ENCODE measurements at places on chromosomes 2 and 18.

GRCh38 chr2:144151851-144152250 is 368.1 kb downstream of the ZEB2 start:
- no peak for DNase-seq

DNA sequence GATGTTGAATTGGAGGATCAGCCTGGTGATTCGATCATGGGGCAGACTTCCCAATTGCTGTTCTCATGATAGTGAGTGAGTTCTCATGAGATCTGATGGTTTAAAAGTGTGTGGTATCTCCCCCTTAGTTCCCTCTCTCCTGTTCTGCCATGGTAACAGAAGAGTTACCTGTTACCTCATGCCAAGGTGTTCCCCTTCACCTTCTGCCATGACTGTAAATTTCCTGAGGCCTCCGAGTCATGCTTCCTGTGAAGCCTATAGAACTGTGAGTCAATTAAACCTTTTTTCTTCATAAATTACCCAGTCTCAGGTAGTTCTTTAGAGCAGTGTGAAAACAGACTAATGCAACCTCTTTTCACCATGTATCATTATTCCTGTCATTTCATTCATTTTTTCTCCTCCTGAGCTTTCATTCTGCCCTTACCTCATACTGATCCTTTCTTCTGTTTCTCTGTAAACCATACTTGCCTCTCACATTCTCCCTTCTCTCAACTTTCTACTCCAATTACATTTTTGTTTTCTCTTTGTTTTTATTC is 22.0 kb downstream of the STARD6 start:
- no peak for DNase-seq

DNA sequence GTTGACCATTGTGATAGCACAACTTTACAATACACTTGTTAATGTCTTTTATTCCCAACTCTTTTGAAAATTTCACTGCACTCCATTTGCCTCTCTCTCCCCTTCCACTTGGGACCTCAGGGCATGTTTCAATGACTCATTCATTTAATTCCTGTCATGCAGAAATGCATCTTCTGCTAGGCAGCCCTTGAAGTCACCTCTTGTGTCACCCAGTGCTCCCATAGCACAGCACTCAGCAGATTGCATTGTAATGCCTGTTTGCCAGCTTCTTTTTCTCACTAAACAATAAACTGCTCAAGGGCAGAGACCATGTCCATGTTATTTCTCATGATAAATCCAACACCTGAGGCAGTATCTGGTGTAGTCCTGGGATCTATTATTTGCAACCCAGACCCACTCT is 85.9 kb upstream of the ACSL3 start:
- DNase-seq = no peak

GRCh38 chr2:31337860-31338259 is 76.7 kb downstream of the XDH start:
- DNase-seq = no peak

DNA sequence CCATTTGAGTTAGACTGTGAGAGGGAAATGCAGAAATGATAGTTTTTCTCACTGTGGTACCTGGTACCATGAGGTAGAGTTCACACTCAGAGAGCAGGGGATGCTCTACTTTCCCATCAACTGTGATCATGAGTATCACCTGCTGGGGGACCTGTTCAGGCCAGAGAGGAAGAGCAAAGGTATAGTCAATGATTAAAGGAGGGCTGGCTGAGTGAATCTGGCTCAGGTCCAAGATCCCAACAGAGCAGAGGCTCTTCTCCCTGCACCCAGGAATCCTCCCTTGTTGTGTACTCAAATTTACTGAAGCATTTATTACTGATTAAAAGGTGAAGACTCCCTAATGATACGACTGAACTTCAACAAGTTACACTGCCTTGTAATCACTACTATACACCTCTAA is 104.6 kb upstream of the CHRNA1 start:
- no peak for DNase-seq

DNA sequence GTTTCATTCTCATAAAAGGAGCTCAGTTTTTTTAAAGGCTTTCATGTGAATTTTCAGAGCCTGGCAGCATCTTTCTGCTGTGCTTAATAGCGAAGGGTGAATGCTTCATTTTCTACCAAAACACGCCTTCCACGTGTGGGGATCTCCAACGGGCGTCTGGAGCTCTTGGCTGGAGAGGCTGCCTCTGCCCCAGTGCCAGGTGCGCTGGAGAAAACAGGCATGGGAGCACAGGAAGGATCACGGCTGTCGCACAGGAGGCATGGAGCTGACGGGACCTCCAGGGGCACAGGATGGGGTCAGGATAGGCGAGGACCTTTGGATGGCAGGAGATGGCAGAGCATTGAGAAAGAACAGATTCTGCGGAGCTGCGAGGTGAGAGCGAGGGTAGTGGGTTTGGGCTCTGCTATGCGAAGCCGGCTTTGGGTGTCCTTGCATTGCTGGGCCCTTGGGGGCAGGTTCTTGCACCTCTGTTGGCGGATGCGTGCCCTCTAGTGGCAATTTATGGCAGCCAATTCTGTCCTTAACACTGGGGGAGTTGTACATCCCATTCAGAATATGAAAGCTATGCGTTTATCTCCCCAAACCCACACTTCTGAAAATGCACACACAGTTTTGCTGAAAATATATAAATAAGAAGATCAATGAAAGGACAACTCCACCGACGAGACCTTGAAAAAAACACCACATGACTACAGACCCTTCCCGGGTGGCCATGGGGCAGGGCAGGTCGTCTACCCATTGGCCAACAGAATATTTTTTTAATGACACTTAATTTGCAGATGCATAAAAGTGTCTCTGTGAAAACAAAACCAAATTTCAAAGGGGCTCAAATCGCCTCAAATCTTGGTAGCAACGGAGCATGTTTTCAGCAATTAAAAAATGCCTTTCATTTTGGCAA is 90.4 kb upstream of the SLC35G4 start:
- peak; percentile 2 for DNase-seq

- DNase-seq = no peak
Measured at GRCh38 chr2:132929786-132930185, 259.8 kb upstream of the LYPD1 start.

DNA sequence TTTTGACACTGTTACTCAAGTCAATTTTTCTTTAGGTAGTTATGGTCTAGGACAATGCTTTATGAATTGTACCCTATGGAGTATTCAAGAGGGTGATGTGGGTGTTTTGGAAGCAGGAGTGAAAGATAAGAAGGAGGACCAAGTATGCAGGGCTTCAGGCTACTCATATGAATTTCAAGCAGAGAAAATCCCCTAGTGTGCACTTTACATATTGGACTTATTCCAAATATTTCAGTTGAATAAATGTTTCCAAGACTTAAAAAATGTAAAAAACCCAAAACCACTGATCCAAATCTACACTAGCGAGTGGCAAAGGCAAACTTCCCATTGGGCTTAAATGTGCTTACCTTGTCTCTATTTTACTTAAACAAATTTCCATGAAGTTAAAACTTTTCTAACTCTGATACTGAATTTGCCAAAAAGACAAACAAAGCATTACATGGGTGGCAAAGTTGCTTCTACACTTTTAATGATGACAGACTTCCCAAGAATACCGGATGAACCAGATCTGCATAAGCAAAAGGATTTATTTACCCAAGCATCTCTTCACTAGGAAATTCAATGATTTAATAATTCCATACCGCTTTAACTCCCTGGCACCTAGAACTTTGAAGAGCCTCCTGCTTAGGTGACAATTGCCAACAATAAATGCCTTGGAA is 1233.5 kb upstream of the NXPH2 start:
- DNase-seq = no peak

GRCh38 chr2:54999182-54999581 is 51.1 kb downstream of the RTN4 start:
- DNase-seq = no peak

DNA sequence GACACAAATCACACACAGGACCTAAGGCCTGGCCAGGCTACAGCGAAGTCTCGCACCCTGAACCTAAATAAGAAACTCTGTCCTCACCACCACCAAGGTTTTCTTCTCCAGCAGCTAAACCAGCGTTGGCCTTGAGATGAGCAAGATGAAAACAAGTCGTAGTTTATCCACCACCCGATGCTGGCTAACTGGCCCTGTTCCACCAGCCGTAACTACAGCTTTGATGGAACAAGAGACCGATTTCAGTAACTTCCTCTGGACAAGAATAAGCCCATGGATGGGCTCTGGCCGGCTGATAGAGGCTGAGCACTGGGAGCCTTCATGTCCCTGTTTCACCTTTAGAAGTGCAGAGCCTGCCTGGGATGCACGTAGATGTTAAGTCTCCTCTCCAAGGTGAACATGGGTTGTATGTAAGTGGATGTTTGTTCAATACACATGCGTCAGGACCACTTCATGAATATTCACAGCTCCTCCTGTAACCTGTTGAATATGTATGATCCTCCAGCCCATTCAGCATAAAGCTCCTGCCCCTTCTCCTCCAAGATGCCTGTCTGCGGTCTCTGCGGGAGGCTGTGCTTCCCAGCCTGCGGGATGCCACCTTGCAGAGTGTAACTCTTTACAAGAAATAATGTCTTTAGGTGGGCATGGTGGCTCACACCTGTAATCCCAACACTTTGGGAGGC is 24.2 kb downstream of the ADI1 start:
- no peak for DNase-seq

GRCh38 chr2:239831001-239831731 is 194.0 kb downstream of the NDUFA10 start:
- no peak for DNase-seq

DNA sequence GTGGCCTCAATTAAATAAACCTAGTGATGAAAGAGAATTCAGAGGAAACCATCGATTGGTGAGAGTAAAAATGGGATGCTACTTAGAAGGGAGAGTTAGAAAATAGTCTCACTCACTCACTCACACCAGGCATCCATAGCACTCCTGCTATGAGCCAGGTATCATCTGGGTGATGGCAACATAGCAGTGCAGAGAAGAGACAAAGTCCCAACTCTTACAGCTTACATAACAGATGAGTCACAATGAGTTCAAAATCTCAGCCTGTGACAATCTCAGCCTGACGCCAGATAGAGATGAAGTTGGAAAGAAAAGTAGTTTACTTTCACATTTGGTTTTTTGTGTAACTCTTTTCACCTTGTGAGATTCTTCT is 55.4 kb upstream of the THOC1 start:
- DNase-seq = no peak

DNA sequence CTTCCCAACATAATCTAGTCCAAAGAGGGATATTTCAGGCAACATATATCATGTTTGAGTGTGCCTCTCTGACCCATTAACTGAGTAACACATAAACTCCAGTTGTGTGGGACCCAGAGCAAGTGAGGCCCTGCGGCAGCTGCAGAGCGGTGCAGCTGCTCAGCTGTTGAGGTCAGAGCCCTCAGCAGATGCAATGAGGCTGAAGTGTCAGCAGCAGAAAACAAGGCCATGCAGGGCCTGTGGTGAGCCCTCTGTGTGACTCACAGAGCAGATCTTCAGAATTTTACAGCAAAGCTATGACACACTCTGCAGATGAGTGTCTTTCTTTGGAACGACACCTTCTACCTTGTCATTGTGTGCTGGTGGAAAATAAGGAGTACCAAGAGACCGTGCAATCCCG is 168.5 kb downstream of the CBLN2 start:
- no peak for DNase-seq

DNA sequence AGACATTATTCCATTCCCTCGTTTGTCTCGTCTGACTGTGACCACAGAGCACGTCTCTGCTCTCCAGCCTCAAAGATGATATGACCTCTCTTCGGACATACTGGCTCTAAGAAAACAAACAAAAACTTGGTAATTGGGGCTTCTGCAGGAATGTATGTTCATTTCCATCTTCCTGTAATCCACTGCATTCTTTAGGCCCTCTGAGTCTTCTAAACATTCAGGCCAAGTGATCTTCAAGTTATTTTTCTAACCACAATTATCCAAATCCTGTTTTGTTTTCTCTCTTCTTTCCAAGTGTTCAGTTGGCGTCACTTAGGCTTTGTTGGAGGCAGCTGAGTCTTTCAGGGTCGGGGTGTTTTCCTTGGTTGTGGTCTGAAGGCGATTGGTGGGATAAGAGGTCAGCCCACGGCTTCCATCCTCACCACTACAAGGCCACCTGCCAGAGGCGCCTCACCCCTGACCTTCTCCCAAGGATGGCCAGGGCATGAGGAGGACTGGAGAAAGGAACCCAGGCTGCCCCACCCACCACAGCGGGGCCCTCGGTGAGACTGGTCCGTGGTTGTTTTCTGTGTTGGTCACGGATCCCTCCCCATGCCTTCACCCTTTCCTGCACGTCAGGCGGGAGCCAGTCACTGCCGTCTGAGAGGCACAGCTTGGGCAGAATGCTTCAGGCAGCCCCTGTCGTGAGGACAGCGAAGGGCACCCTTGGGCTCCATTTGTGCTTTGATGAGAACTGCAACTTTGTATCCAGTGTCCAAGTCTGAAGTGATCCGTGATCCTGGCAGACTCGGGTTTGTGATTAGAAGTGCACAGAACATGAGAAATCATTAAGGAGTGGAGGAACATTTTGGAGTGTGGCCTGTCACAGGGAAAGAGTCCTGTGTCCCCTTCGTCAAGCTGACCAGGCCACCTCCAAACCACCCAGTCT is 88.6 kb upstream of the FHL2 start:
- no peak for DNase-seq

DNA sequence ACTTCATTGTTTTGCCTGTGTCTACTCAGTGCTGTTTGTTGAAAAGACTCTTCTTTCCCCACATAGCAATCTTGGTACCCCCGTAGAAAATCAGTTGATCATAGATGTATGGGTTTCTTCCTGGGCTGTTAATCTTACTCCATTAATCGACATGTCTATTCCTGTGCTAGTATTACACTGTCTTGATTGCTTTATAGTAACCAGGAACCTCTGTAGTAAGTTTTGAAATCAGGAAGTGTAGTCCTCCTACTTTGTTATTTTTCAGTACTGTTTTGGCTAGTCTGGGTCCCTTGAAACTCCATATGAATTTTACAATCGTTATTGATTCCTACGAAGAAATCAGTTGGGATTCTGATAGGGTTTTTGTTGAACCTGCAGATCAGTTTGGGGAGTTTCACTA is 78.8 kb upstream of the FAM136A start:
- no peak for DNase-seq

- peak; percentile 72 for DNase-seq
Measured at GRCh38 chr18:24397694-24398368, at the start of gene OSBPL1A. Gene OSBPL1A (minus strand): TSS chr18:24397824. CDS start chr18:24377533, 20,291 bp downstream.

DNA sequence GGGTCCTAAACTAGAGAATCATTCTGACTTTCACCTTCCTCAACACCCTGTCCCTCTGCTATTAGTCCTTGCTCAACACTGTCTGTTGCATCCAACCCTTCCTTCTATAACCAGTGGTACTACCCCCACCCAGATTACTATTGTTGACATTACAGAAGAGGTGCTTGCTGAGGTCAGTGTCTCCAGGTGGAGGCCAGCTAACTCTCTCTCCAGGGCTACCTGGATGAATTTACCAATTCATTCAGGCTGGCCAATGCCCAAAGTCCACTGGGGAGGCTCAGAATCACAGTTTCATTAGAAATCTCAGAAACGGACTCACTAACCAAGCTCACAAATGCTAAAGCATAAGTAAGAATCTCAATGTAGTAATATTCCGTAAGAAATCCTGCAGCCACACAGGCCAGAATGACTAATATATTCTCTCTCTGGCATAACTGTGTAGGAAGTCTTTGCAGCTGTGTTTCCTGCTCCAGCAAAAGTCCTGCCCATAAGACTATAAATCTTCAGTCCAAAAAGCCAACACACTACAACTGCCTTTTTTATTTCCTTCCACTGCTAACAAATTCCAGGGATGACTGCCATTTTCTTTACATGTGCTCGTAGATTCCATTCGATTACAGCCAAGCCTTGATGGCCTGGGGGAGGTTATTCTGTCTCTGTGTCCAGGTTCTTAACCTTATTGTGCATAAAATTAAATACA is 10.0 kb upstream of the TTR start:
- no peak for DNase-seq
